HCT116 (cell line): ENCODE measurements at places on chromosomes 4 and X.
A peak's percentile ranks its signal among the peaks of the same experiment; 100 is the strongest.

- no peak for DNase-seq
Measured at GRCh38 chr4:4270529-4270928, 19.4 kb downstream of the LYAR start.

- DNase-seq: no peak
Measured at GRCh38 chr4:86965019-86965976, 30.5 kb downstream of the AFF1 start.

DNA sequence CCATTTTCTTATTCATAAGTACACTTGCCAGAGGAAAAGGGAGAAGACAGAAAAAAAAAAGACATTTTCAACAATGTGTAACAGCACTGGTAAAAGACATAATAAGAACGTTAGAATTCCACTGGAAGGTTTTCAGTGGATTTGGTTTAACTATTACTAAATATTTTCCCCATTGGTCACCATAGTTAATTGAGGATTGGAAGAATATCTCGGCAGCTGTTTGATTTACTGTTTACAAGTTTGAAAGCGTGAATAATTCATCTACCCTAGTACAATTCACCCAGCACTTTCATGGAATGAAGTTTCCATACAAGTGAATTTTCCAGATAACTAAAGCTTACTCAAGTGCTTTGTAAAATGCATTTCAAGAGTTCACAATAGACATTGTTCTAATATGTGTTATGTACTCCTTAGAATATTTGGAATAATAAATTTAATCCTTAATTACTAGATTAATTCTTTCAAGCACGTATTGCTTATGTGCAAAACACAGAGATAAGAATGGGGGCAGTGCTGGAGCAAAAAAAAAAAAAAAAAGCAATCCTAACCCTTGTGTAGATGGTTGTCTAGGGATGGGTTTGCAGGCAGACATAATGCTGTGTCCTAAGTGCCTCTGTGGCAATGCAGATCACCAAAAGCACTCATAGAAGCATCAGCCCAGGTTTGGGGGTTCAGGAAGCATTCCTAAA lies 57.1 kb downstream of the ENPEP start:
- DNase-seq: no peak

DNA sequence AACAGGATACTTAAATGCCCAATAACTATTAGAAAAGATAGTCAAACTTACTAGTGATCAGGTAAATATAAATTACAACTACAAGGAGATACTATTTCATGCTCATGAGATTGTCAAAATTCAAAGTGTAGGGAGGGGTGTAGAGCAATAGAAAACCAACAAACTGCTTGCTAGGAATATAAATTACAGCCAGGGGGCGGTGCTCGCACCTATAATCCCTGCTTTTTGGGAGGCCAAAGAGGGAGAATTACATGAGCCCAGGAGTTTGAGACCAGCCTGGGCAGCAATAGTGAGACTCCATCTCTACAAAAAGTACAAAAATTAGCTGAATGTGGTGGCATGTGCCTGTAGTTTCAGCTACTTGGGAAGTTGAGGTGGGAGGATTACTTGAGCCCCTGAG lies 556.5 kb upstream of the NR3C2 start:
- peak; percentile 24 for DNase-seq

GRCh38 chrX:96386981-96387380 lies 297.7 kb upstream of the DIAPH2 start:
- no peak for DNase-seq
